EH (cell line): ENCODE measurements at places on chromosomes 12 and 14.

DNA sequence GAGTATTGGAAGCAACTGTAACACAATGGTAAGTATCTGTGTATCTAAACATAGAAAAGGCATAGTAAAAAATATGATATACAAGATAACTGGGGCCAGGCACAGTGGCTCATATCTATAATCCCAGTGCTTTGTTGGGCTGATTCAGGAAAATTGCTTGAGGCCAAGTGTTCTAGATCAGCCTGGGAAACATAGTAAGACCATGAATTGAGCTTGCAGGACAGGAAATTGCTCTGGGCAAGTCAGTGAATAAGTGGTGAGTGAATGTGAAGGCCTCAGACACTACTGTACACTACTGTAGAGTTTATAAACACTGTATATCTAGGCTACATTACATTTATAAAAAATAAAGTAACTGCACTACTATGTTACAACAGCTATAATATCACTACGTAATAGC lies 75.2 kb downstream of the GPR135 start:
- peak; percentile 39 for DNase-seq

DNA sequence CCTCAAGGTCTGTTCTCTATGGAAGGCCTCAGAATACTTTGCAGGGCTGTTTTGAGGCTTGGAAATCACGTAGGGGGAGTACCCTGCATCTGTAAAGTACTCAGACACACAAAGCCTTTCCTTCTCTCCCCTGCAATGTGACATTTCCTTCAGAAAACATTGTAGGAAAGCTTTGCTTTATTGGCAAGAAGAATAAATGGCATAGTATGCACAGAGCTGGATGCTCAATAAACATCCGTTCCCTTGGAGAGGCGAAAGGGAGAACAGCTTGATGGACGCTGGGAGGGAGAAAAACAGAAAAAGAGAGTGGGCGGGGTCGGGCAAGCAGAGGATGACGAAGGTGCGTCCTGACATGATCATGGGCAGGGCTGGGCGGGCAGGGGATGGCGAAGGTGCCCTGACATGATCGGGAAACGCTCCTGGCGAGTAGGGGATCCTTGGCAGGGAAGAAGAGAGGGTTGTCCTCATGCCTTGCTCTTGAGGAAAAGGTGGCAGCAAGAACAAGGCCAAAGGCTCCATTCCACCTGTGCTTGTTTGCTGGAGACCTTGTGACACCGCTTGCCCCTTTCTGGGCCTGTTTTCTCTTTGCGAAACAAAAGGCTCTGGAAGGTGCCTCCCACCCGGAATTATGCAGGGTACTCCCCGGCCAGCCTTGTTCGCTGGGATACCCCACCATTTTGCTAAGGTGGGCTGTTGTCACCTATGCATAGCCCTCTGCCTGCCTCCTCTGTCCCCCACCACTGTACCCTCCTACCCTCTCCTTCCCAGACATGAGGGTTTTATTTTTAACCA lies 21.1 kb downstream of the IRF2BPL start:
- DNase-seq = no peak

DNA sequence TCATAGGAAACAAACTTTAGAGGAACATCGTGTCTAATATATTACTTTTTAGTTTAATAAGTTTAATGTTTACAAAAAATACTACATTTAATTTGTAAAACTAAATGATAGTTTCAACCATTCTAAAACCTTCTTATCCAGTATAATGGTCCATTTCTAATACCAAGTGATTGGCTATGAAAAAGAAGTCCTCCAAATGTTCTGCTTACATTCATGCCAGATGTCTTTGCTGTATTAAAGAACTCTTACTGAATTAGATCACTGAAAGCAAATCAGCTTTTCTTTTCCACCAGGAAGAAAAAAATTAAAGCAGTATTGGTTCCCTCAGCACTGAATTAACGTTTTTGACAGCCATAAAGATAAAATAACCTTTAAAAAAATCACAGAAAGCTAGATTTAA lies 3.7 kb downstream of the NOVA1 start:
- no peak for DNase-seq

- DNase-seq = no peak
These were observed 90.3 kb downstream of the CRADD start for GRCh38 chr12:93767524-93767863.

DNA sequence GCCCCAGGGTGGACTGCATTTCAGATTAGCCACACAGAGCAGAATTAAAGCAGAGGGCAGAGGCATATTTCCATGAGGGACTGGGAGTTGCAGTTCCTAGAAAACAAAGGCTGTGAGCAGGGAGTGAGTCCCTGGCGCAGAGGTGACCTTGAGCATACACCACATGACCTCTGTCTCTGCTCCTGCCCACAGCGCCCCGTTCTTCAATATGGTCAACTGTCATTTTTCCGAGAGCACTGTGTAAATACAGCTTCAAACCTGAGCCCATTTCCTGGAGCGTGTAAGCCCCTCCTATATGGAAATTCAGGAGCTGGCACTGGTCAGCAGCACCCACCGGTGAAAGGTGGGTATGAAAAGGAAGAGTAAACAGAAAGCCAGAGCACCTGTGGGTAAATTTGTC lies 192.2 kb upstream of the PELI2 start:
- no peak for DNase-seq

GRCh38 chr14:24815543-24815942 lies 181.6 kb upstream of the GZMB start:
- no peak for DNase-seq

DNA sequence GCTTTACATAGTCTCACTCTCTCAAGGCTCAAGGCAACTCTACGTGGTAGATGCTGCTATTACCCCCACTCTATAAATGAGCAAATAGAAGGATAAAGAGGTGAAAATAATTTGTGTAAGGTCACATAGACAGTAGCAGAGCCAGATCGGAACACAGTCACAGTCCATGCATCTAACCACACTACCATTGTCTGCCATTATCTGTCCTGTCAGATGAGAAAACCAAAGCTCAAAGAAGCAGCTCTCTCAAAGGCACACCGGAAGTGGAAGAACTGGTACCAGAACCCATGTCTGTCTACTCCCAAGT lies 134.4 kb upstream of the NUDT4 start:
- no peak for DNase-seq

- DNase-seq = no peak
These were observed 11.2 kb downstream of the LGMN start for GRCh38 chr14:92737206-92737605.

- DNase-seq = no peak
These were observed 1.1 kb upstream of the RTRAF start for GRCh38 chr14:51988221-51988620.

GRCh38 chr12:18302809-18303430 lies 41.6 kb downstream of the PIK3C2G start:
- no peak for DNase-seq

DNA sequence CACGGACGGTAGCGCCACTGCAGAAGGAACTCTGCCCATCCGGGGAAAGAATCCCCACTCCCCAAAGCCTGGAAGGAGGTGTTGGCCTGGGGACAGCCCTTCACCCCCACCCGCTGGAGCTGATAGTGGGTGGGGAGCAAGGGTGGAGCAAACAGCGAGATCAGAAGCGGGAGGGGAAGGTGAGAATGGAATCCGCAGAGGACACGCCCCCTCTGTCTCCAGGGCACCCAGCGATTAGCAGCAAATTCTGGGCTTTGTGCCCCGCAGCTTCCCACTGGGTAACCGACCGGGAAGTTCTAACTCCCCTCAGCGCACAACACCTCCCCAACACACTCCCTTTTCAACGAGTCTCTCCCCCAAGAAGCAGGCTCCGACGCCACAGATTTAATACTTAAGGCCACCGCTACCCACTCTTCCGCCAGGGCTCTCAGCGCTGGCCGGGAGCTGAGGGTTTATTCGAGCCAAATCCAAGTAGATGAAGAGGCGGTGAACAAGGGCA lies 1.4 kb downstream of the SLC25A29 start:
- DNase-seq = peak; percentile 47

DNA sequence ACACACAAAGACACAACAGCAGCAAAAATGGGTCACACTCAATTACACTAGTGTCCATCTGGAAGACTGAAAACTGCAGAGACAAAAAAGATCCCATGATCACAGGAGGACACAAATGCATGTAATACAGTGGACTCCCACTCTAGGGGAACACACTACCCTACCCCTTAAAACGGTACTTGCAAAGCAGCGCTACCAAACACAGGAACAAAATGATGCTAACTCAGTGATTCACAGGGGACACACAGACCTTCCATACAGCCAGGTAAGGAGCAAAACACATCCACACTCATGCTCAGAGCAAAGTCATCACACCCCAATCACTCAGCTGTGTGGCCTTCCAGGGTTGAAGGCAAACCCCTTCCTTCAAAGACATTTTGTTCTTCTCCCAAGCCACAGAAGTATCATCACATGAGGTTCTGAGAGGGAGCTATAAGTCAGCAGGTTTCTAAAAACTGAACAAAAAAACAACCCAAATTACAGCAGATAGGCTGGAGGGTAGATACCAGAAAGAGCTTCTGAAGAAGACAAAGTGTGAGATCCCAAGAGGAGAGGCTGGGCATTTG lies 14.8 kb downstream of the SMUG1 start:
- DNase-seq = no peak

DNA sequence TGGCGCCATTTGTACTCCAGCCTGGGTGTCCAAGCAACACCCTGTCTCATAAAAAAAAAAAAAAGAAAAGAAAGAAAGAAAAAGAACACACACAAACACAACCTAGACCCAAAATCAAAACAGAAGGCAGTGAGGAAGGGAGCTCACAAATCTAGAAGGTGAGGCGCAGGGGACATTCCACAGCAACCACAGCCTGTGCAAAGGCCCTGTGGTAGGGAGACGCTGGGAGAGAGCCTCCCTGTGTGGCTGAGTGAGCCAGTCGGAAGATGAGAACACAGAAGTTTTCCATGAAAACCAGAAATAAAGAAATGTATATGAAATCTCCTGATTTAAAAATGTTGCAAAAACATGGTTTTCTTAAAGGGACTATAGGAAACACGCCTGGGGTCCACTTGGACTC lies 44.6 kb downstream of the SCARB1 start:
- no peak for DNase-seq

DNA sequence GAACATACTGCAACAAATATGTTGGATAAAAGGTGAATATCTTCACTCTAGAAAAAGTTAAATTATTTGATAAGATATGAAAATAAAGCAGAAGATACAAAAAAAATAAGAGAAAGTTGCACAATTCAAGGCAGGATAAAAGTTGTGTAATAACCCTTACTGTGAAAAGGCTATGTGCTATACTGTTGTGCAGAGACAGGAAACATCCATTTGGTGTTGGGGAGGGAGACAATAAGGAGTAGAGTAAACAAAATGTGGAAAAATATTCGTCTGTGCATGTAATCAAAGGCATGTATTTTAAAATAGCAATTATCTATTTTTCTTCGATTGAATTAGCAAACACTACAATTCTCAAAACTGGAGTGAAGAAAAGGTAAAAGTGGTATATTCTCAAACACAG lies 34.8 kb downstream of the PTHLH start:
- no peak for DNase-seq

- DNase-seq = no peak
These were observed 59.3 kb upstream of the SCAF11 start for GRCh38 chr12:46049665-46050064.

GRCh38 chr12:117060929-117061305 lies 38.3 kb downstream of the TESC start:
- DNase-seq = no peak

GRCh38 chr12:128383357-128383937 lies 116.5 kb downstream of the TMEM132C start:
- DNase-seq = no peak

DNA sequence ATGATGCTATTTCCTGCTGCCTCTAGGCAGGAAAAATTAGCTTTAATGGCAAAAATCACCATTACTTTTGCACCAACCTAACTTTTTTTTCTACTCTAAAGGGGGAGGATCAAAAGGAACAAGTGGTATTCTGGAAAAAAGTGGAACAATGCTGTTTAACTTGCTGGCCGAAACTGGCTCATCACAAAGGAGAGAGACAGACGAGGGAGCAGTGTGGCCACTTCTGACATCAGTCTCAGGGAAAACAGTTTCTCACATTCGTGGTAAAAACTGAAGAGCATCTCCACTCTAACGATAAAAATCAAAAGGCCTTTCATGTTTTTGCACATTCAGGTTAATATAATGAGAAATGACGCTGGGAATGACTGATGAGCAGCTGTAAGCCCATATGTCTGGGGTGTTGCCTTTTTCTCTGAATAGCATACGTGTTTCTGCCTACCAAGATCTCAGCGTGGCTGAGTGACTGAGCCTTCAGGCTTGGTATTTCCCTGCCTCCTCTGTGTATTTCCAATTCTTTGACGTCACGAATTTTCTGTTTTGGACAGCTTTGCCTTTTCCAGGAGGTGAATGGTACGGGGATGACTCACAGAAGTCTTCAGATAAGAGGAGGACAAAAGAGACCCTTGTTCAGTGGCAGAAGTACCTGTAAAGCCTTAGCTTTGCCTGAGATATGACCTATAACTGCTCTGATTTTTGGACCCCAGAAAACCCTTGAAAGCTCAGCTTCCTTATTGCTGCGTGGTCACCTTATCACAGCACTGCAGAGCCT lies 358.8 kb downstream of the GLT1D1 start:
- DNase-seq = no peak

DNA sequence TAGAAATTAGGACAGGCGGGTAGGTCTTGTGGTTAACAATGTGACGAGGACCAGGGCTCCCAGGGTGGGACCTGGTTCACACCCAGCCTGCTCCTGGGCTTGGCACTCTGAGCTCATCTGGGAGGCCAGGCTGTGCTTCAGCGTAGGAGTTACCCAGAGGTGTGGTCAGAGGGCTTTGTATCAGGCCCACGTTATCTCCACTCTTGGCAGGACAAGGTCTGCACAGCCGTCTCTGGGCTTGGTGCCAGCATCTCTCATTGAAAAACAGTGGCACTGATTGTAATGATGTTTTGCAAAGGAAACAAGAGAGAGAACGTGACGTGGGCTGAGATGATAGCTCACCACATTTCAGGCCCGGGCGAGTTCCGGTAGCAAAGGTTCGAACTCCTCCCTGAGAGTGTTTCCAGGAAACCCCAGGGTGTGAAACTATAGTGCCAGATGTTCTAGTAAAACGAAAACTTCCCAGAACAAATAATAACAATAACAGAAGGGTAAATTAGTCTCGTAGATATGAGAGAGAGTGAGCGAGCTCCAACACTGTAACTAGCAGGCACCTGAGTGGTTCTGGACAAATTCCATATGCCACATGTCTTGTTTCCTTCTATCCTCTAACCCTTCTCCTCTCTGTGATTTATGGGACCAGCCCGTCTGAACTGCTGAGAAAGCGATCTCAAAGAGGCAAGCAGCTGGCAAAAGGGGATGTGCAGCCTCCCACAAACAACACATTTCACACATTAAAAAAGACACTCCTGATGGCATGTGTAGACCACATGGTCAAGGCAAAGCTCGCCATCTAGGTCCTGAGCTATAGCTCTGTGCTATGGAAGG lies 227.3 kb downstream of the KTN1 start:
- DNase-seq = peak; percentile 52

GRCh38 chr12:98763656-98764055 lies 118.6 kb downstream of the APAF1 start:
- no peak for DNase-seq

DNA sequence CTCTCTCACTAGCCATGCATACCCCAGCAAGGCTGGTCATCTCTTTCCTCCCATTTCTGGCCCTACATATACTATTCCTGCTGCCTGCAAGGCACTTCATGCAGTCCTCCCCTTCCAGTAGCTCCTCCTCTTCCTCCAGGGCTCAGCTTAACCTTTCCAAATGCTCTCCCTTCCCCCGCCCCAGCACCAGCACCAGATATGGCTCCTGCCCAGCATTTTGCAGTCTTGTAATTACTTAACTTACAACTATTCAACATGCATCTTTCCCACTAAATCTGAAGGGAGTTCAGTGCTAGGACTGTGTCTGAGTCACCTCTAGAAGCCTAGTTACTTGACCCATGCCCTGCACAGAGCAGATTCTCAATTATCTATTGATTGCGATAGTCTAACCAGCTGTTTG lies 1.8 kb upstream of the FBXO21 start:
- peak; percentile 35 for DNase-seq

- DNase-seq = no peak
These were observed 20.1 kb downstream of the ACTN1 start for GRCh38 chr14:68959035-68959434.
